ENCODE measurements at places on chromosomes 1 and 21. TPM values are rescaled to one million over a fixed set of nuclear protein-coding genes. Genes with fewer than 3 reads are reported as not detected.

DNA sequence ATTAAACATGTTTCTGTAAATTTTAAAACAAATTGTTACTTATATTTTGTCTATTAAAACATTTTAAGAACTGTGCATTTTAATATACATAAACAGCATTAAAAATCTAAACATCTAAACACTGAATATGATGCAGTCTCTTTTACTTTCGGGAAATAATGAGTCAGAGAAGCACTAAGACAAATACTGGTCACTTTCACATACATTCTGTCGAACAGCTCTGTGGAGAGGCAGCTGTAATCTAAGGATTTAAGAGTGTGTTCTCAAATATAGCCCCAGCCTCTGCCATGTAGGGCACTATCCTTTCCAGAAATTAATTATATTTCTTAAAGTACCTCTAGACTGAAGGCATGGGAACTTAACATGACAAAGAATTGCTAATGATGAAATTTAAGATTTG lies 89.6 kb upstream of the PTGFR start:
- H3K4me1 ChIP-seq: no peaks in the 10 kb centered on the region
- no peaks in the 10 kb centered on the region for H3K27me3 ChIP-seq
- no peak overlapping the region for H3K4me3 ChIP-seq
- H3K36me3 ChIP-seq: no peaks in the 10 kb centered on the region
- no peak for DNase-seq

FAM177B gene
- total RNA-seq: not detected

DNA sequence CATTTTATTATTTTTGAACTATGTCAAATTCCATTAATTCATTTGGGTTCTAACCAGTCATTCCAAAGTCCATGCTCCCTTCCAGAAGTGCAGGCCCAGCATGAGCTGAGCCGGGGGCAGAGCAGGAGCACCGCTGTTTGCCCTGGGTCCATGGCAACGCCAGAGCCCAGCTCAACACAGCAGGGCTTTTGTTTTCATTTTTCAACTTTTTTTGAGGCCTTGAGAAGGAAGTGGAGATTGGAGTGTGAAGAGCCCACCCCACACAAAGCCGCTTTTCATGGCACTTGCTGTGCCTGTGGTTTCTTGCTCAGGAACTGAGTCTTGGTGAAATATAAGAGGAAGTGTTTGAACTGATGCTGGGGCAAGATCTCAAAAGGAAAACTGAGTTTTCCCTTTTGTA lies 13.2 kb upstream of the PRMT2 start:
- H3K27me3 ChIP-seq: no peaks in the 10 kb centered on the region
- no peak overlapping the region for H3K27ac ChIP-seq
- DNase-seq: no peak
- no peaks in the 10 kb centered on the region for H3K36me3 ChIP-seq
- no peak overlapping the region for H3K4me3 ChIP-seq

DNA sequence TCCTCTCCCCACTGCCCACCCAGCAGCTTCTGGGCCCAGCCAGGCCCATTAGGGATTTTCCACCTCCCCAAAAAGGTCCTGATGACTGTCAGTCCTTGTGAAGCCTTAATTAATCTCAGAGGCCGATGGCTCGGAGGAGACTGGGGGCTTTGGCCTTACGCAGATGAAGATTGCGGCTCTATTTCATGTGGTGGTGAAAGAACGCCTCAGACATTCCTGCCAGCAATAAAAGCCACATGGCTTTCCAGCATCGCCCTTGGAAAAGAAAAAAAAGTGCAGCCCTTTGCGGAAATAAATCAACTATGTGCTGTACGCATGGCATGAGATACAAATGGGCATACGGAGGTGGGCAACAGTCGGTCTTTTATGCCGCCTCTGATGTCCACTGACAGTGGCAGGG lies 6.6 kb upstream of the RUNX3 start:
- no peak overlapping the region for H3K27ac ChIP-seq
- no peak for DNase-seq
- no peaks in the 10 kb centered on the region for H3K4me1 ChIP-seq

GRCh38 chr1:109895720-109896504 lies 14.7 kb upstream of the CSF1 start:
- H3K4me1 ChIP-seq: peaks cover 13% of the 10 kb centered on the region
- no peak for DNase-seq
- no peaks in the 10 kb centered on the region for H3K36me3 ChIP-seq

GRCh38 chr1:59276439-59276851 lies 20.4 kb upstream of the FGGY start:
- no peaks in the 10 kb centered on the region for H3K27me3 ChIP-seq
- no peaks in the 10 kb centered on the region for H3K4me1 ChIP-seq
- no peak overlapping the region for H3K27ac ChIP-seq
- DNase-seq: no peak
- no peaks in the 10 kb centered on the region for H3K36me3 ChIP-seq

DNA sequence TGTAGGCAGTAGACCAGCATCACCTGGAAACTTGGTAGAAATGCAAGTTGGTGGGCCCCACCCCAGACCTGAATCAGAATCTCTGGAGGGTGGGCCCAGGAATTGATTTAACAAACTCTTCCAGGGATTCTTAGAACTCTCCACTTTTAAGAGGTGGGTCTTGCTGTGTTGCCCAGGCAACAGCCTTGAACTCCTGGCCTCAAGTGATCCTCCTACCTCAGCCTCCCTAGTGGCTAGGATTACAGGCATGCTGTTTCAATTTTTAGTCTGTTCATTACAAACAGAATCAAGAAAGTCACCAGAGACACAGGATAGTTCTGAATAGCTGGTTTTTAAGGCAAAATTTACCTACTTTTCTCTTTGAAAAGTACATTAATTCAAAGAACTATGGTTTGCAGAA lies 31.2 kb downstream of the NCF2 start:
- no peak overlapping the region for H3K27ac ChIP-seq
- no peak overlapping the region for H3K4me3 ChIP-seq
- no peaks in the 10 kb centered on the region for H3K27me3 ChIP-seq
- H3K36me3 ChIP-seq: 0 out of 2 replicates have a peak, but pooled peaks cover 3% of the 10 kb centered on the region
- no peak for DNase-seq
- H3K4me1 ChIP-seq: no peaks in the 10 kb centered on the region

- H3K27ac ChIP-seq: no peak overlapping the region
- no peaks in the 10 kb centered on the region for H3K36me3 ChIP-seq
- no peaks in the 10 kb centered on the region for H3K27me3 ChIP-seq
- no peak for DNase-seq
- H3K4me3 ChIP-seq: no peak overlapping the region
These were observed 78.8 kb downstream of the MRPL39 start for GRCh38 chr21:25528515-25528914.

DNA sequence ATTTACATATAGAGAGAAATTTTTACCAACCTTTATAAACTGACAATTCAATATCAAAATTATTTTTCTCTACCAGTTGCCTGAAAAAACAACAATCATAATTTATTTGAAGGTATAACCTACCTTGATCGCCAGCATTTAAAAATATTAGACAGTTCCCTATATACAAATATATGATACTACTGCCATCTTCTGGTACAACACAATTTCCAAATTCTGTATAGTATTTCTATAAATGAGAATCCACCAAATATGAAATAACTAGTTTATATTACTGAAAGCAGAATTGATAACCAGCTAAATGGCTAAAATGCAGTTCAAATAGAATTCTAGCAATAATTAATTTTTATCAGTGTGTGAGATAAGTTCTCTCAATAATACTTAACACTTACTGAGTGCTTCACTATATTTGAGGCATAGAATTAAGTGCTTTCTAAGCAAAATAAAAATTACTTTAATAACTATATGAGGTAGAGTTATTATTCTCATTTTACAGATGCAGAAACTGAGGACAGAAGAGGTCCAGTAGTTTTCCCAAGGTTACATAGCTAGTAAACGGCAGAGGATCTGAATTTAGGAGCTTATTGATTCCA lies 75.6 kb downstream of the PIGK start:
- H3K27me3 ChIP-seq: no peaks in the 10 kb centered on the region
- no peak overlapping the region for H3K27ac ChIP-seq
- no peak overlapping the region for H3K4me3 ChIP-seq
- H3K36me3 ChIP-seq: no peaks in the 10 kb centered on the region
- H3K4me1 ChIP-seq: no peaks in the 10 kb centered on the region

DNA sequence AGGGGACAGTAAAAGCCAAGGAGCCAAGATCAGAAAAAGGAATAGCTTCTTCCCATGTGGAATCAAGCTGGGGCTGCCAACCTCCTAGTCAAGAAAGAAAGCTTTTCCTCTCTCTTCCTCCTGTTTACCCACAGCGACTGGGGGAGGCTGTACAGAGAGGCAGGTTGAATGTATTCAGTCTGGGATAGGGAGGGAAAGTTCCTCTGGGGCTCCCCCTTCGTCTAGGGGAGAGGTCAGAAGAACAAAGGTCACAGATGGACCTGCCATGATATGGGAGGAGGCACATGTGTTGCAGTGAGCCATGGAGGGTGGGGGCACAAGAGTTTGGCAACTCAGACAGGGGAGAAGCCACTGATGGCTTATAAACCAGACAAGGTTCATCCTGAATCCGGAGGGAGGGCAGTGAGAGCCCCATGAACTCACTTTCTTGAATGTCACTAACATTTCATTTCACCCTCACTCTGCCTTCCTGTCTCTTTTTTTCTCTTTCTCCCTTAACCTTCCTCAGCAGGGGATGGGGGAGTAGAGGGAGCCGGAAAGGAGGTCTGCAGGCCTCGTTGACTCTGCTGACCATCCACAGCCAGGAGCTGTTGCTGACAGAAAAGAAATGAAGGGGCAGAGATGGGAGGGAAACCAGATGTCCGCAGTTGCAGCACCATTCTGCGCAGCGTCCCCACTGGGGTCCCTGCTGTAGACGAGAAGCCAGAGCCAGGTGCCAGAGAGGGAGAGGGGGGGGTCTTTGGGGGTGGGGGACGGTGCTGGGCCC lies 61.1 kb downstream of the PLXNA2 start:
- no peak for DNase-seq
- no peaks in the 10 kb centered on the region for H3K27me3 ChIP-seq
- no peak overlapping the region for H3K4me3 ChIP-seq
- no peaks in the 10 kb centered on the region for H3K4me1 ChIP-seq
- H3K36me3 ChIP-seq: no peaks in the 10 kb centered on the region

FLG gene
- not detected for total RNA-seq

- no peak overlapping the region for H3K4me3 ChIP-seq
- no peak overlapping the region for H3K27ac ChIP-seq
- no peaks in the 10 kb centered on the region for H3K36me3 ChIP-seq
- no peak for DNase-seq
- H3K27me3 ChIP-seq: peaks cover 5% of the 10 kb centered on the region
- H3K4me1 ChIP-seq: no peaks in the 10 kb centered on the region
These were observed 9.2 kb downstream of the CSMD2 start for GRCh38 chr1:34155860-34156259.

RBM11 gene
- total RNA-seq: 0.15 TPM

- H3K4me3 ChIP-seq: no peak overlapping the region
- H3K27ac ChIP-seq: no peak overlapping the region
- H3K27me3 ChIP-seq: no peaks in the 10 kb centered on the region
These were observed 37.6 kb downstream of the CENPF start for GRCh38 chr1:214640431-214641213.

DNA sequence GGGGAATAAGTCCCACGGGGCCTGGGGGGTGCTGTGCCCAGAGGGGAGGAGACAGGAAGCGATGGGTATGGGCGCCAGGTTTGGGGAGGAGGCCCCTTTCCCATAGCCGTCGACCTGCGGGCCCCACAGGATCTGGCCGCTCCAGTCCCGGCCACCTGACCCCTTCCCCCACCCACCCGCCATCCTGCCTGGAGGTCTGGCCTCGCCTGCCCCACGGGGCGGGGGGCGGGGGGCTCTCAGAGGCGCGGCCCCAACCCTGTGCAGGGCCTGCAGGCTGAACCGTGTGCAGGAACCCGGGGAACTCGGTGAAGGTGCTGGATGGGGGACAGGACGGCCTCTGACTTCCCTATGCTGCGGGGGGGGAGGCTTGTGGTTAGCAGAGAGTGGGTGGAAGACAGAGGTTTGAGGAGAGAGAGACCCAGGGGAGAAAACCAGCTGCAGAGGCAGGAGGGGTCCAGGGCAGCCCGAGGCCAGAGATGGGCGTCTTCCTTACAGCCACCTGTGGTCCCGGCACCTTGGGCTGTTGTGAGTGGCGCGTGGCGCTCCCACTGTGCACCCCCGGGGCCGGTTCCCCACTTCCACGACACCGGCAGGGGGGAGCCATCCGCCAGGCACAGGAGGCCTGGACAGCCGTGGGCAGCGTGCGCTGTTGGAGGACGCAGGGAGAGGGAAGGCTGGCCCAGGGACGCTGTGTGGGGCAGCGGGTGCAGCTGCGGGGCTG lies 2.5 kb upstream of the TNFRSF18 start:
- H3K27ac ChIP-seq: no peak overlapping the region
- peaks cover 11% of the 10 kb centered on the region for H3K4me1 ChIP-seq
- DNase-seq: no peak
- H3K4me3 ChIP-seq: no peak overlapping the region

- no peaks in the 10 kb centered on the region for H3K27me3 ChIP-seq
- peak overlapping the region; percentile 53 for H3K4me3 ChIP-seq
- H3K36me3 ChIP-seq: no peaks in the 10 kb centered on the region
- H3K27ac ChIP-seq: peak overlapping the region; percentile 70
- no peaks in the 10 kb centered on the region for H3K4me1 ChIP-seq
These were observed 57.4 kb upstream of the CXADR start for GRCh38 chr21:17455451-17455850.

SPRR1B gene
- total RNA-seq: not detected

ADGRL2 gene
- 34.2 TPM for total RNA-seq

GRCh38 chr1:24909388-24909898 lies 20.6 kb downstream of the RUNX3 start:
- H3K27me3 ChIP-seq: no peaks in the 10 kb centered on the region
- no peak for DNase-seq
- no peaks in the 10 kb centered on the region for H3K36me3 ChIP-seq

CYP4Z1 gene
- total RNA-seq: not detected

DNA sequence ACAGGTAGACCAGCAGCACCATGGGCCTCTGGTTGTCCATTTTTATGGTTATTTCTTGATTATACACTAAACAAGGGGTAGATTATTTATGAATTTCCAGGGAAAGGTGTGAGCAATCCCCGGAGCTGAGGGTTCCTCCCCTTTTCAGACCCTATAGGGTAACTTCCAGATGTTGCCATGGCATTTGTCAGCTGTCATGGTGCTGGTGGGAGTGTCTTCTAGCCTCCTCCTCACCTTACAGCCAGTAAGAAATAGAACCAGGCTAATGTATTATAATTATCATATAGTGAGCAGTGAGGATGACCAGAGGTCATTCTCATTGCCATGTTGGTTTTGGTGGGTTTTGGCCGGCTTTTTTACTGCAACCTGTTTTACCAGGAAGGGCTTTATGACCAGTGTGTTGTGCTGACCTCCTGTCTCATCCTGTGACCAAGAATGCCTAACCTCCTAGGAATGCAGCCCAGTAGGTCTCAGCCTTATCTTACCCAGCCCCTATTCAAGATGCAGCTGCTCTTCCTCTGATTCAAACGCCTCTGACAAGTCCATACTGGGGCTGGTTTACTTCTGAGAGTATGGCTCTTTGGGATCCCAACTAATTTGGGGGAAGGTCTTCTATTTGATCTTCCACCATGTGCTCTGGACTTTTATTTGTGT lies 13.5 kb upstream of the TINAGL1 start:
- no peak for DNase-seq
- no peaks in the 10 kb centered on the region for H3K27me3 ChIP-seq
- H3K36me3 ChIP-seq: no peaks in the 10 kb centered on the region
- H3K4me1 ChIP-seq: no peaks in the 10 kb centered on the region
- H3K4me3 ChIP-seq: no peak overlapping the region
- H3K27ac ChIP-seq: no peak overlapping the region

- no peak overlapping the region for H3K4me3 ChIP-seq
- no peak for DNase-seq
- no peaks in the 10 kb centered on the region for H3K36me3 ChIP-seq
- H3K4me1 ChIP-seq: no peaks in the 10 kb centered on the region
These were observed 17.5 kb upstream of the PRDM2 start for GRCh38 chr1:13682444-13682843.

- H3K4me3 ChIP-seq: no peak overlapping the region
- H3K4me1 ChIP-seq: no peaks in the 10 kb centered on the region
- no peaks in the 10 kb centered on the region for H3K36me3 ChIP-seq
- H3K27ac ChIP-seq: no peak overlapping the region
- no peaks in the 10 kb centered on the region for H3K27me3 ChIP-seq
These were observed 102.6 kb upstream of the PPP2R5A start for GRCh38 chr1:212182579-212182978.

OR2L5 gene
- not detected for total RNA-seq
